ENCODE measurements at places on chromosomes 4 and X. TPM values are rescaled to one million over a fixed set of nuclear protein-coding genes. Genes with fewer than 3 reads are reported as not detected.

CDX4 gene
- not detected for total RNA-seq

CACNA1F gene
- 2.2 TPM for total RNA-seq

GRK4 gene
- 3.4 TPM for total RNA-seq

DNA sequence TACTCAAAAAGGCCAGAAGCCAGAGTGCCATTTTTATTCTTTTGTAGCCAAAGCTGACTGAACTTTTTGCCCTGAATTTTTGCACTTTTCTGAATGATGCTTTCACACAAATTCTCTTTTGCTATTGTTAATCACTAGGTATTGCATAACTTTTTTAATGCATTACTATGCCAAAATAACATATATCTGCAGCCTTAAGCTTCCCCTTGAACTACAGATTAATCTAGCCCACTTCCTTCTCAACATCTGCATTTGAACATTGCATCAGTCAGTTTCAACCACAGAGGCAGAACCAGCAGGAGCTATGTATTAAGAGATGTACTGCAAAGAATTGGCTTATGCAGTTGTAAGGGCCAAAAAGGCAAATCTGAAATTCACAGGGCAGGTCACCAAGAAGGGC lies 197.6 kb upstream of the GYPA start:
- H3K4me1 ChIP-seq, result peaks cover 17% of the 10 kb centered on the region
- no peak for DNase-seq
- H3K4me3 ChIP-seq, result peak overlapping the region; percentile 4
- no peaks in the 10 kb centered on the region for H3K27me3 ChIP-seq
- no peak overlapping the region for H3K27ac ChIP-seq

GRCh38 chrX:80876877-80877276 lies 67.2 kb upstream of the BRWD3 start:
- H3K36me3 ChIP-seq, result no peaks in the 10 kb centered on the region
- no peak overlapping the region for H3K4me3 ChIP-seq
- no peak for DNase-seq

- no peaks in the 10 kb centered on the region for H3K27me3 ChIP-seq
- no peaks in the 10 kb centered on the region for H3K36me3 ChIP-seq
- no peak for DNase-seq
- H3K4me1 ChIP-seq, result no peaks in the 10 kb centered on the region
Measured at GRCh38 chr4:67087897-67088296, 457.4 kb downstream of the CENPC start.

DNA sequence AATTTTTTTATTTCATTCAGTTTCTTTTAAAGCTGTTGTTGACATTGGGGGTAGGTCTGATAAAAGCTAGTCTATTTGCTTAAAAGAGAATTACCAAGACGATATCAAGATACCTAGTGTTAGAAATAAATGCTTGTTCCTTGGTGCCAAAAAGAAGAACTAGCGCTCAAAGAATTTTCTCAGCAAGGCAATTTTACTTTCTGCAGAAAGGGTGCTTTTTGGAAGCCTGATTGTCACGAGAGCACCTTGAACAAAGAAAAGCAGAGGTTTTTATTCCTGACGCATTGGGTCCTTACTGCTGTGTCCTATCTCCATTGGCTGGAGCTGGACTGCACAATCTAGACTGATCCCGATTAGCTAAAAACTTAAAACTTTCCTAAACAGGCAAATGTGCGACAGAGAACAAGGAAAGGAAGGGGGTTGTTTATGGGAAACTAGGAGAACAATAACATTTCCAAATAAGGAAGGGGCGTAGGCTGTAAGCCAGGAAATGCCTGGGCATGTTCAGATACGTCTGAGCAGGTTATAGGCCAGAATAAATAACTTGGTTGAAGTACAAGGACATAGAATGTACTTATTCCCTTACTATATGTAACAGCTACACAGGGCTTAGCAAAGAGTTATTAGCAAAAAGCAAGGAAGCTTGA lies 50.3 kb upstream of the STPG2 start:
- no peaks in the 10 kb centered on the region for H3K4me1 ChIP-seq
- no peak for DNase-seq
- H3K36me3 ChIP-seq, result peaks cover 7% of the 10 kb centered on the region
- no peak overlapping the region for H3K27ac ChIP-seq
- no peak overlapping the region for H3K4me3 ChIP-seq

DNA sequence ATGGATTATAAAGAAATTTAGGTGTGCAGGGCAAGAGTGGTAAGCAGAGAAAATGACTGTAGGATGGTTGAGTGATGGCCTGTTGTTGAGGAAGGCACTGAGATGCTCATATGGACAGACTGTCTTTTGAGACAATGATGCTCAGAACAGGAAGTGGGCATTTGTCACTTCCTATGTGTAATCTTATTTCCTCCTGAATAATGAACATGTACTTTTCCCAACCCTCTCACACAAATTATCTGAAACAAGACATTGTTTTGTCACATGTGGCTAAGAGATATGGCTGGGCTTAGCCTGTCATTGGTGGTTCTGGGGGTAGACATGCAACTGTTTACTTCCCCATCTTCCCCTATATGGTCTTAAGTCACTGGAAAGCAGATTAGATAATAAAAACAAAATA lies 240.5 kb downstream of the CFAP47 start:
- H3K4me3 ChIP-seq, result no peak overlapping the region
- peaks cover 1% of the 10 kb centered on the region for H3K4me1 ChIP-seq
- H3K36me3 ChIP-seq, result no peaks in the 10 kb centered on the region
- no peaks in the 10 kb centered on the region for H3K27me3 ChIP-seq
